Activated CD4-positive, alpha-beta memory T cell treated with anti-CD3 and anti-CD28 coated beads for 36 hours (primary cell): ENCODE measurements at places on chromosomes 3 and 15. TPM values are rescaled to one million over a fixed set of nuclear protein-coding genes. Genes with fewer than 3 reads are reported as not detected.

The ZNF502 gene
- total RNA-seq, result 0.69 TPM

The PPM1M gene
- 111 TPM for total RNA-seq

The DUOXA2 gene
- total RNA-seq, result not detected

The MANF gene
- 162 TPM for total RNA-seq

The SYNPR gene
- not detected for total RNA-seq

The C2CD4B gene
- 1.5 TPM for total RNA-seq

The INKA1 gene
- total RNA-seq, result 1.2 TPM

The SOX14 gene
- total RNA-seq, result not detected

The GOLGA8O gene
- not detected for total RNA-seq

The THUMPD3 gene
- total RNA-seq, result 55.8 TPM

The SLC9C1 gene
- total RNA-seq, result not detected

The HHLA2 gene
- 1.6 TPM for total RNA-seq

The ZNF385D gene
- not detected for total RNA-seq

The BFSP2 gene
- total RNA-seq, result not detected

The CHDH gene
- total RNA-seq, result 0.41 TPM

The TLNRD1 gene
- total RNA-seq, result 23.5 TPM

The ARPP19 gene
- 172 TPM for total RNA-seq

The FBXL22 gene
- 0.48 TPM for total RNA-seq
